ENCODE measurements at places on chromosomes 16 and 17. TPM values are rescaled to one million over a fixed set of nuclear protein-coding genes. Genes with fewer than 3 reads are reported as not detected.

GRCh38 chr16:30142672-30143346 is 19.8 kb upstream of the MAPK3 start:
- DNase-seq: no peak

DNA sequence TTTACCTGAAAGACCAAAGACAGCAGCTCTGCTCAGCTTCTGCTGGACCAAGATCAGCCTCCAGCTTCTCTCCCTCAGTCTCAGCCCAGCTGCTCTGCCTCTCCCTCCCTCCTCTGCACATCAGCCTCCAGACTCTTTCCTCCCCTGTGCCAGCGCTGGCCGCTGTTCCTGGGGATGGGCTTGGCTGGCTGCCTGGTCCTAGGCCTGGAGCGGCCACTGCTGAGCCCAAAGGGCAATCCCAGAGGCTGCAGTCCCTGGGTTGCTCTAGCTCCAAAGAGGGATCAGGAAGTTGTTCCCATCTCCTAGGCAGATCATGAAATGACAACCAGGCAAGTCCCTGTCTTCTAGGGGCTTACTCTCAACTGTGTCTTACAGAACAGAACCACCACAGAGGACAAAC is 31.3 kb downstream of the DCUN1D3 start:
- DNase-seq: peak; percentile 81

- no peak for DNase-seq
Measured at GRCh38 chr16:49548325-49548970, 174.8 kb downstream of the C16orf78 start.

DNA sequence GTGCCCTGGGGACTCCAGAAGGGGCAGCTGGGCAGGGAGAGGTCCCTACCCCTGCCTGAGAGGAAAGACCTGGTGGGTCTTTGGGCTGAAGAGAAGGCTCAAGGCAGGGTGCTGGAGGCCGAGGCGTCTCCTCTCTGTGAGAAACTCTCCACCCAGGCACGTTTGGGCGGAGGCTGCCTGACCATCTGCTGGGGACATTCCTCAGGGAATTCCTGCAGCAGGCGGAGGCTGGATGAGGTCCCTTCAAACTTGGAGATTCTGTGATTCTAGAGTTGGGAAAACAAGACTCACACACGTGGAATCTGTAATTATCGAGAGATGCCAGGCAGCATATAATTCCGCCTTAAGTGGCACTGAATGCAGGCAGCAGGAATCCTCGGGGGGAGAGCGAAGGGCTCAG is 21.1 kb upstream of the PHF12 start:
- no peak for DNase-seq

DNA sequence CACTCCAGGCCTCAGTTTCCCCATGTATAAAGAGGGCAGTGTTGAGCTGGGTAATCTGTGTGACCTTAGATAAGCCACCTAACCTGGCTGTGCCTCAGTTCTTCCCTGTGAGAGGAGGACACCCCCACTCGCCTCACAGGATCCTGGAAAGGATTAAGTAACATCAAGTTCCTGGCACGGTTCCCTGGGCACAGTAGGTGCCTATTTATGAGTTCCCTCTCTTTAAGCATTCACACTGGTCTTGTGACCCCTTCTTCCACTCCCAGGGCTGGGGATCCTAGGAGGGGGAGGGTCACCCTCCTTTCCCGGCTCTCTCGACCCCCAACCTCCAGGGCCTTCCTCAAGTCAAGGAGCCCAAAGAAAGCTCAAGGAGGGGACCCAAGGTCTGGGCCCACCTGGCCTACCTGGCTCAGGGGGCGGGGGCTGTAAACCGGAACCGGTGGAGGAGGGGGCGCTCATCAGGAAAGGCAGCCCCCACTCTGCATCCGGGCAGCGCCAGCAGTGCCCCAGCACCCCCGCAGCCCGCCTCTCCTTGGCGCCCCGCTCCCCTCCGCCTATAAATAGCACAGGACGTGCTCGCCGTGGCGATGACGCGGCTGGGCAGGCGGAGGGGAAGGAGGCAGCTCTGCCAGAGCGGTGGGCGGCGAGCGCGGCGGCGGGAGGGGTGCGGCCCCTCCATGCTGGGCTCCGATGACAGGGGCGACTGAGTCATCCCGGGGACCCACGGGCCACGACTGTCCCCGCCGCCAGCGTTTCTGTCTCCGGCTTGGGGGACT is 9.4 kb downstream of the RPL19 start:
- no peak for DNase-seq

Gene ASGR2
- 0.48 TPM for polyA plus RNA-seq
